Stimulated activated CD8-positive, alpha-beta memory T cell treated with anti-CD3 and anti-CD28 coated beads, Interleukin-7, amount 100 ng/mL, for 4 hours (primary cell): ENCODE measurements at places on chromosomes 2 and 18.

DNA sequence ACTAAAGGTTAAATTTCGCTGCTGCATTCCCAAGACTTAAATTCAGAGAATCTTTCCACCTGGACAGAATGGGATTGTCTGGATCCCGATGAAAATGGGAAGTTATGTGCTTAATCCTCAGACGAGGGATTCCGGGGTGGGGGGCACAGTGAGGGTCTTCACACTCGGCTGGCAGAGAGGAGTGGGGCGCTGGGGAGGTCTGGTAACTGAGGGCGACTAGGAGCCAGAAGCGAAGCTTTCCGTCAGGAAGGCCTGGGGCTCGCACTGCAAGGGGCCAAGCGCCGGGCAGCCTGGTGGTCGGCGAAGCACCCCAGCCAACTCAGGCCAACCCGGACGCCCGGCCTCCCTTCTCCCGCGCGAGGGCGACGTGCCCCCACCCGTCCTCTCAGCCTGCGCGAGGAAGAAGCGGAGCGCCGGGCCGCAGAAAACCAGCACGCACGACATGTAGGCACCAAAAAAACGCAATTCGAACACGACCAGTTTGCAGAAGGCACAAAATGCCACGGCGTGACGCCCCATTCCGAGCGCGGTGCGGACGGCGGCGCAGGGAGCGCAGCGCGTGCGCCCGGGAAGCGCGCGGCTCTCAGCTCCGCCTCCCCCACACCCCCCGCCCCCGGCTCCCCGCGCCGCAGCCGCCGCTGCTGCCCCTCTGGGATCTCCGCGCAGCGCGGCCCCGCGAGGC, 188.1 kb downstream of the ZEB2 start:
- DNase-seq, result no peak

GRCh38 chr2:161159456-161160225, 587 bp upstream of the TANK start:
- DNase-seq, result no peak

DNA sequence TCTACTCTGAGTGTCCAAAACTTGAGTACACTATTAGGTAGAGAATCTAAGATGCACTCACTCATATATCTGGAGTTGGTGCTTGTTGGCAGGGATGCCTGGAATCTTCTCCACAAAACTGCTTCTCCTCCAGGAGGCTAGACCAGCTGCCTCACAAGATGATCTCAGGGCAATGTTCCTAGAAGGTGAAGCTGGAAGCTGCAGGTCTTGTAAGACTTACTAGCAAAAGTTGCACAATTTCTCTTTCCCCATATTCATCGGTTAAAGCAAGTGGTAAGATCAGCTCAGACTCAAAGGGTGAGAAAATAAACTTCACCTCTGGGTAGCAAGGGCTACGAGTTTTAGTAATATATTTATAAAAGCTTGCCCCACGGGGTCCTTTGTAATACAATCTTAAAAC, 454.4 kb upstream of the ACVR2A start:
- no peak for DNase-seq

DNA sequence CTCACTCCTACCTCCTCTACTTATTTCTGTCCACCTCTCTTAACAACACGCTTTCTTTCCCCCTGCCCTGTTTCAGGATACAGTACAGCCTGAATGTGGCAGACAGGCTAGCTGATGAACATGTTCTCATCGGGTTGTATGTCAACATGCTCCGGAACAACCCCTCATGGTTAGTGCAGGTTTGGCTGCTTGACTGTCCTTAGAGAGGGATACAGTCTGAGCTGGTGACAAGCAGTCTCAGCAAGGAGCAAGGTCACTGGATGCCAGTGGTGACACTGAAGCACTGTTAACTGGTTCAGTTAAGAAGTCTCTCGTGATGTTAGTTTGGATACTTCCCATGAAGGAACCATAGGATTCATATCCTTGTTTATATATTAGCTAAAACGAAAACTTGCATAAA, 128.6 kb downstream of the DTNA start:
- no peak for DNase-seq

DNA sequence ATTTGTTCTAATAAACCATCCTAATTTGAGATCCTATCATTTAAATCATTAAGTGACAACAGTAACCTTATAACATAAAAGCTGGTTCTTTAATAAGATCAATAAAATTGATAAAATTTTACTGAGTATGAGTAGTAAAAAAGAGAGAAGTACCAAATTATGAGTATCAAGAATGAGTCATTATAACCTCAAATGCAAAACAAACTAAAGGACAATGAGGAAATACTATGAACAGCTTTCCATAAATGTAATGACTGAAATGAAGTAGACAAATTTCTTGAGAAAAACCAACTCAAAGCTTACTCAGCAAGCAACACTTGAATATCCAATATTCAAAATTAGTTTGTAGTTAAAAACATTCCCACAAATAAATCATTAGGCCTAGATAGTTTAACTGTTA, 433.0 kb downstream of the ZEB2 start:
- no peak for DNase-seq

- no peak for DNase-seq
Measured at GRCh38 chr2:80141007-80141726, 163.4 kb downstream of the LRRTM1 start.
